ENCODE measurements at places on chromosomes 7 and 10.

DNA sequence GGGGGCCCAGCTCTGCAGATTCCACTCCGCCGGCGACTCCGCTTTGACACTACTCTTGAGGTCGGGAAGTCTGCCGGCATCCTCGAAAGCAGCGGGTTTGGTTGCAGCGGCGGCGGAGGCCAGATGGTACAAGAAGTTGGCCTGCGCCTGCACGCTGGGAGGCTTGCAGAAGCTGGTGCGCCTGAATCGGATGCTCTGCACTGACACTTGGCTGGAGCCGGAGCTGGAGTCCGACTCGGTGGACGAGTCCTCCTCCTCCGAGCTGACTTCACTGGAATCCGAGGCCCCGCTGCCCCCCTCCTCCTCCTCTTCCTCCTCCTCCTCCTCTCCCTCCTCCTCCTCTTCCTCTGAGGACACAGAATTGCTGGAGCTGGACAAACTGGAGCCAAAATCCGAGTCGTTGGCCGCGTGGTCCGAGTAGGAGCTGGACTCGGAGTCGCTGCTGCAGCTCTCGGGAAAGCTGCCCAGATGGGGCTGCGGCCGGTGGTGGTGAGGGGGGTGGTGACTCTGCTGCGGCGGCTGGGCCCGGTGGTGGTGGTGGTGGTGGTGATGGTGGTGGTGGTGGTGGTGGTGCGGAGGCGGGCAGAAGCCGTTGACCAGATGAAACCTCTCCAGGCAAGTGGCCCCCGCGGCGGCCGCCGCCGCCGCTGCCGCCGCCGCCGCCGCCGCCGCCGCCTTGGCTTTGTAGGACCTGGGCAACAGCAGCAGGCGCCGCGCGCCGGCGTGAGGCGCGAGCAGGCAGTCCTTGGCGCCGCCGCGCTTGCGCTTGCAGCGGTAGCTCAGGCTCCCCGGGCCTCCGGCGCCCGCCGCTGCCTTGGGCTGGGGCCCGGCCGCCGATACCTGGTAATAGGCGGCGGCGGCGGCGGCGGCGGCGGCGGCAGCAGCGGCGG is 9.0 kb downstream of the SKIDA1 start:
- DNase-seq = peak; percentile 75

DNA sequence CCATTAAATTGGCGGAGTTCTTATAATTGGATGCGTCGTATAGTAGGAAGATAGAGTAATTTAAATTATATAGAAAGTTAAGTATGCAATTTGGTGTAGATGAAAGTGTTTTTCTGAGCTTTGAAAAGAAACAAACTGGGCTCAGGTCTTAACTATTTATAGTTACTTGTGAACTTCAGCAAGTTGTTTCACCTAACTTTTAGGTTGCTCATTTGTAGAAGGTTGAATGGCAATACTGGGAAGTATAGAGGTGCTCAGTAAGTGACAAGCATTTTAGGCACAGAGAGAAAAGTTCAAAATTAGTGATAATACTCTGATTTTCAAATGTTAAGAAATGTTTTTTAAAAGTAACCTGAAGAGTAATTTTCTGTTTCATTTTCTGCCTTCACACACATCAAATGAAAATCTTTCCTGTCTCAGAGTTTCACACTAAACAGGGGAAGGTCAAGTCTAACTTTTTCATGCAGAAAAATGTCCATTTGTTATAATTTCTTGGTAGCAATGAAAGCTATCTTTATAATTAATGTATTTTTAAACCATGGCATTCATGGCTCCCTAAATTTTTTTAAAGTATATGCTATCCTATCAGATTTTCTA is 146.5 kb downstream of the PHF14 start:
- no peak for DNase-seq

- DNase-seq = no peak
Observed at GRCh38 chr10:122740640-122741039, 41.0 kb upstream of the C10orf120 start.

DNA sequence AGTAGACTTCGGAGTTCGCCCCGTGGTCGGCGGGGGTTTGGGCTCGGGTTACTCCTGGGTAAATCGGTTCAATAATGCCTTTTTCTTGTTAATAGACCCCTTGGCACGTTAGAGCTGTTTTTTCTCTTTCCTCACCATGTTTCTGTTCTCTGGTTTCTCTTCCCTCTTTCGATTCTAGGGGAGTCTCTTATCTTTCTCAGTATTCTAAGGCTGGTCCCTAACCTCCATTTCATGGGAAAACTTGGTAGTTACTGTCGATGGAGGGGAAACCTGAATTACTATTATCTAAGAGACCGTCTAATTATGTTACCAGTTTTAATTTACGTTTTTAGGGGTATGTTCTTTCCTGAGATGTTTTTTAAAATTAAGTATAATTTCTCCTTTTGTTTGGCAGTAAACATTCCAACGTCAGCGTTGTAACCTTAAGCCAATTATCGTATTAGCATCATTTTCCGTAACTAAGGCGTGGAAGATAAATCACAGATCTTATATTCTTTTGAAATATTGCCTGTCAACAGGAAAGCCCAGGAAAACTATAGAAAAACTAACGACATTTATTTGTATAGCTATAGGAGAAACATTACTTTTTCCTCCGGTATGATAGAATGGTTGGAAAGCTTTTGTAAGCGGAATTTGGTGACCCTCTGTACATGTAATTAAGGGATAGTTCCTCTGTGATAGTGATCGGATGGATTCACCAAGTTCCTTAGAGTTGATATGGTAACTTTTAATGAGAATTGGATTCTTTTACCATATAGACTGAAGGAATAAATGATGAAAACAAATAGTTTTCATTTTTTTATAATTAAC is 847 bp downstream of the BTAF1 start:
- peak; percentile 25 for DNase-seq

GRCh38 chr10:43153901-43154300 is 15.7 kb downstream of the CSGALNACT2 start:
- no peak for DNase-seq

- no peak for DNase-seq
Observed at GRCh38 chr10:132403511-132404168, 6.6 kb downstream of the PWWP2B start.

DNA sequence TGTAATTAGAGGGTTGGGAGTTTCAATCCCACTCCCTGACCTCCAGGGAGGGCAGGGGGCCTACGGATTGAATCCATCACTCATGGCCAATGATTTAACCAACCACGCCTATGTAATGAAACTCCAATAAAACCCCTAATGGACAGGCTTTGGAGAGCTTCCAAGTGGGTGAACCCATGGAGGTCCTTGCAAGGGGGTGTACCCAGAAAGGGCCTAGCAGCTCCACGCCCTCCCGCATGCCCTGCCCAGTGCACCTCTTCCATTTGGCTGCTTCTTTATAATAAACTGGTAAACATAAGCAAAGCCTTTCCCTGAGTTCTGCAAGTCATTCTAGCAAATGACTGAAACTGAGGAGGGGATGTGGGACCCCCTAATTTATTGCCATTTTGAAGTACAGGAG is 280.1 kb downstream of the FRMD4A start:
- no peak for DNase-seq

GRCh38 chr10:33276282-33276923 is 58.1 kb downstream of the NRP1 start:
- no peak for DNase-seq

GRCh38 chr10:132576671-132577349 is 39.2 kb downstream of the INPP5A start:
- DNase-seq = no peak

GRCh38 chr10:119658274-119658673 is 7.1 kb downstream of the BAG3 start:
- peak; percentile 89 for DNase-seq

- DNase-seq = peak; percentile 78
Observed at GRCh38 chr10:35448687-35449662, 112.7 kb downstream of the CCNY start.

DNA sequence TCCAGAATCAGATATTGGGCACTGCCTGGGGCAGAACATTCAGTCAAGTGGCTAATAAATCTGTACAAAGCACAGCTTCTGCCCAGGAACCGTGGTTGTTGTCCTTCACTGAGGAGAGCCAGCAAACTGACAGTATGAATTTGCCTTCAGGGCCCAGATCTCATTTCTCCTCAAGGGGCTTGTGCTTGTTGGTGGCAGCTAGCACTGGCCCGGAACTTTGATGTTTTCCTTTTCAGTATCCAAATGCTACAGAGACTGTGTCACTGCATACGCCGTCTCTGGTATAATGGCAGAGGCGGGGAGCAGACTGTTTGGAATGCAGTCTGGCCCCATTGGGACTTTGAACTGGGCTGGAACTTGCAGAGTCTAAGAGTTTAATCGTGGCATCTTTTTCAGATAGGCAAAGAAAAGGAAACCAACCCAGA is 30.4 kb upstream of the ADD3 start:
- no peak for DNase-seq

DNA sequence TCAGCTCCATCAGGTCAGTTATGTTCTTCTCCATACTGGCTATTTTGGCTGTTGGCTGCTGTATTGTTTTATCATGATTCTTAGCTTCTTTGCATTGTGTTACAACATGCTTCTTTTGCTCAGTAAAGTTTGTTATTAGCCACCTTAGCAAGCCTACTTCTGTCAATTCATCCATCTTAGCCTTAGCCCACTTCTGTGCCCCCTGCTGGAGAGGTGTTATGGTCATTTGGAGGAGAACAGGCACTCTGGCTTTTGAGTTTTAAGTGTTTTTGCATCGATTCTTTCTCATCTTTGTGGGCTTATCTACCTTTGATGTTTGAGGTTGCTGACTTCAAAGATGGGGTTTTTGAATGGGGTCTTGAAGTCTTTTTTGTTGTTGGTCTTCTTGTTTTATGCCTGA is 204.6 kb upstream of the FOXP2 start:
- peak; percentile 1 for DNase-seq

DNA sequence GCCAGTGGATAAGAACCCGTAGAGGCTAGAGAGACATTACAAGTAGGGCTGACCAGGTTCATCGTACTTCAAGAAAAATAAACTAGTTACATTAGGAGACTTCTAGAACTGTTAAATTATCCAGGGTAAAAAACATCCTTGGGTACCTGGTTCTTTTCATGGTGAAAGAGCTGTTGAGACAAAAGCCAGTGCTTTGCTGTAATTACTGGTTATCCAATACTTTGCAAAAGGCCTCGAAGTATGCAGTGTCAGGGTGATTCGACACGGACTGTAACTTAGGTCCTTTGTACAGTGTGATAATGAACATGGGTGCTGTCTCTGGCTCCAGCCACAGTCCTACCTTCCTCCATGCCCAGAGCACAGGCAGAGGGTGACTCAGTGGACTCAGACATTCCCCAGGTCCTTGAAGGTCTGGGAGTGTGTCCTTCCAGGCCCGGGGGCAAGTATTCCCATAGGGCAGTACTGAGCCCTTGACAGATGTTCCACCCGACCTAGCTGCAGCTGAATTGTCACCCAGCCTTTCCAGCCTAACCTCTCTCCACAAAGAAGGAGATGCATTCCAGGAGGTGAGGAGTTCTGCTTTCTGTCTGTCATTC is 123.6 kb upstream of the TMEM72 start:
- DNase-seq = no peak

DNA sequence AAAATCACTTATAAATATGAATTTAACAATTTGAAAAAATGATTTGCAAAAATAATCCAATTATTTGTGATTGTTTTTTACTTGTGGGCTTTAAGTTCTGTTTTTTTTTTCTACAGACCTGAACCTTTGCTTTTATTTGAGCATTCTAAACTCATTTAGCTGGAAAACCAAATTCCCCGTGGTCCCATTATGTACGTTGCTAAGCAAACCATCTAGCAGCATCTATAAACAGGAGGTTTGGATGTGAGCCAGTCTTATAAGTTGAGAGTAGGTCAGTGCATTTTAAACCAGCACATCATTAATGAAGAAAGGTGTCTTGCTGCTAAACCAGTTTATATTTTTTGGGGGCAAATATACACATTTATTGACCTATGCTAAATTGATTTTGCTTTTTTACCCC is 77.3 kb downstream of the LRRN3 start:
- peak; percentile 35 for DNase-seq

DNA sequence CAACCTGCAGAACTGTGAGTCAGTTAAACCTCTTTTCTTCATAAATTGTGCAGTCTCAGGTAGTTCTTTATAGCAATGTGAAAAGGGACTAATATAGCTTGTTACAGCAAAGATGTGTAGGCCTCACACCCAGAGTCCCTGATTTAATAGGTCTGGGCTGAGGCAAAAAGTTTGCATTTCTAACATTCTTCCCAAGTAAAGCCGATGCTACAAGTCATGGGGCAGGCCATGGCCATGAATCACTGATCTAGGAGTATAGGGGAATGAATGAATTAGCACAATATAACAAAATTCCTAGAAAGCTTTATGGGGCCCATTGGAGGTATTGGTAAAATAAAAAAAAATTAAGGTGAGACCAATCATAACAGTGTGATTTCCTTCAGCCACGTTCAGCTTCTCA is 11.5 kb upstream of the AASS start:
- DNase-seq = no peak

GRCh38 chr10:108147346-108147745 is 982.8 kb upstream of the SORCS1 start:
- DNase-seq = no peak

GRCh38 chr10:44161184-44161583 is 223.7 kb downstream of the CXCL12 start:
- no peak for DNase-seq

DNA sequence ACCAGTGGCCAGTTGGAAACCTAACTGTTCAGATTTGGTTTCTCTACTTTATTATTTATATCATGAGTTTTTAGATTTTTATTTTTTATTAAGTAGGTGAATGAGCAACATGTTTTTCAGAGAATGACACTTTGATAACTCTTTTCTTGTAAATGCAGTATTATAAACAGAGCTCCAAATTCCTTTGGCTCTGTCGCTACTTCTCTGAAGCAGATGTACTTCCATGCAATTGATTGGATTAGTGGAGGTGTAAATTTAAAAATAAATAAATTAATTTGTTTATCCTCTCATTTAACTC is 34.3 kb upstream of the ICA1 start:
- DNase-seq = no peak

DNA sequence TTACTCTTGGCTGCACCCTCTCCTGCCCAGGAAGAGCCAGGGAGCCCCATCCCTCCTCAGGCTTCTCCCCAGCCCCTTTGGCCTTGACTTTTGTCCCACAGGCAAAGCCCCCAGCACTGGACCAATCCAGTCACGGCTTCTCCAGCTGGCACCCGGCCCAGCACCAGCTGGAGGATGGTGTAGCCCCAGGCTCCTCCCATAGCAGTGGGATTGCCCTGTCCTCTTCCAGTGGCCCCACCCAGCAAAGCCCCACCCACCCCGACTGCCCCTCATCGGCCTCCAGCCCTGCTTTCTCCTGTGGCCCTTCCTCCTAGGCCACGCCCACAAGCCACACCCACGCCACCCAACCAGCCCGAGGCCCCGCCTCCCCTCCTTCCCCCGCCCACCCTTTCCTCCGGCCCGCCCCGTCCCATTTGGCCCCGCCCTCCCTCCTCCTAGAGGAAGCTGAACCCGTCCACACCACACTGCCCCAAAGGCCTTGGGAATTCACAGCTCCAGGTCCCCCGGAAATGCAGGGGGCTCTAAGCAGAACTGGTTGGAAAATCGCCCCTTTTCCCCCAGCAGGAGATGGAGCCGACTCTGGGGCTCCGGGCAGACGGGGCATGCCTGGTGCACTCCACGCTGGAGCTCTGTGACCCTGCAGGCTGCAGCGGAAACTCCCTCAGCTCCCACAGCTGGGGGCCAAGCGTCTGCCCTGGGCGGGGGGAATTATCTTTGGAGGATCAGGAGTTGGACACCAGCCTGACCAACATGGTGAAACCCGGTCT is 25.2 kb downstream of the GET4 start:
- DNase-seq = peak; percentile 88

GRCh38 chr10:48999346-48999745 is 59.7 kb upstream of the LRRC18 start:
- DNase-seq = no peak
